ENCODE measurements at places on chromosomes 12 and 14.
A peak's percentile ranks its signal among the peaks of the same experiment; 100 is the strongest.

DNA sequence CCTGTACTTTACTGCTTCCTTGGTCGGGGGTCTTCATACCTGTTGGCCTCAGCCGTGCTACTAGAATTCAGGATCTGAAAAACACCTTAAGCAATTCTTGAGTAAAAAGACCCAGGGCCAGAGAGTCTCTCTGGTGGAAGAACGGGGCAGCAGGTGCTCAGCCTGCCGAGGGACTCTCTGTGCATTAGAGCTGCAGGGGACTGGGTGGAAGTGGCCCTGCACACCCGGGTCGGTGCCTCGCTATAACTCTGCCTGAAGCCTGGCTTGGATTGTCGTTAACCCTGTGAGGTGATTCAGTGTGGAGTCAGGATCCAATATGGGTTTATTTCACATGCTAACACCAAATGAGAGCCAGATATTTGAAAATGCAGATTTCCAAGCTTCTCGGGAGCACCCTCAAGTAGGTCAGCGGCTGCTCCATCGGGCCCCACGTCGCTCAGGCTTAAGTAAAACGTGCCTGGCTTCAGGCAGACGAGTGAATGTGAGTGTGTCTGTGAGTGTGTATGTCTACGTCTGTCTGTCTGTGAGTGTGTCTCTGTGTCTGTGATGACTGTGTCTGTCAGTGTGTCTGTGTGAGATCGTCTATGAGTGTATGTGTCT is 35.1 kb upstream of the C14orf180 start:
- no peak for DNase-seq

GRCh38 chr14:77043984-77044485 is 15.5 kb upstream of the IRF2BPL start:
- DNase-seq = no peak

GRCh38 chr12:65823513-65824375 is 539 bp upstream of the HMGA2 start:
- peak; percentile 17 for DNase-seq

- DNase-seq = no peak
Observed at GRCh38 chr14:68785534-68786490, 7.1 kb downstream of the ZFP36L1 start.

- no peak for DNase-seq
Observed at GRCh38 chr12:59517522-59517921, 78.3 kb upstream of the SLC16A7 start.

DNA sequence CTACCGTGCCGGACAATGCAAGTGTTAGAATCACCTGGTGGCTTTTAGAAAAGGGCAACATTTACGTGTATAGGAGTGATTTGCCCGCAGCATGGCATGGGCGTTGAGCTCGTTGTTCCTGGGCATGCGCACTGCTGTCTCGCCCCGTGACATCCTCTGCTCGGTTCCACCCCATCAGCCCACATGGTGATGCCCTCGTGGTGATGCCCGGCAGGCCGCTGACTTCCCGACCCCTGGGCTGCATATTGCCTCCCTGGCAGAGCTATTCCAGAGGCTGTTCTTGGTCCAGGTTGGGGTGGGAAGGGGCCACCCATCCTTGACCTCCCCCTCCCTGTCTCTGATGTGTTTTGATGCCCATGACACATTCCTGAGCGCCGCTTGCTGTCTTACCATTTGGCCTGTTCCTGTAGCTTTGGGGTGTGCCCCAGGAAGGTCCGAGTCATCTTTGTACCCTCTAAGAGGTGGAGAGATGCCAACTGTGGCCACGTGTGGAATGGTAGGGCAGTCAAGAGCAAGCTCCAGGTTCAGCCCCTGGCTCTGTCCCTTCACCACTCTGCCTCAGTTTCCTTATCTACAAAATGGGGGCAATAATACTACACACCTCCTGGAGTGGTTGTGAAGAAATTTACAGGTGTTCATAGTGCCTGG is 4.8 kb downstream of the HIP1R start:
- DNase-seq = no peak

DNA sequence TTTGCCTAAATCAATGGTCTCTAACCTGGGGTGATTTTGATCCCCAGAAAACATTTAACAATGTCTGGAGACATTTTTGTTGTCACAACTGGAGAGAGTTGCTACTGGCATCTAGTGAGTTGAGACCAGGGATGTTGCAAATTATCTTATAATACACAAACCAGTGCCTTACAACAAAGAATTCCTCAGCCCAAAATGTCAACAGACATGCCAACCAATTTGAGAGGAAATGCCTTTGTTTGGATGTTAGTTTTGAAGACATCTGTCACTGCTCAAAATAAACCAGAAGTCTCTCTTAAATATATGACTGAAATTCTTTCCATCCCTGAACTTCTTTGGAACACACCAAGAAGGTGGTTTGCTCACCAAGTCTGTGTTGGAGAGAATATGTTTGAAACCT is 336.9 kb upstream of the ATP2B1 start:
- no peak for DNase-seq

GRCh38 chr12:21881965-21882364 is 59.3 kb downstream of the ABCC9 start:
- DNase-seq = no peak

DNA sequence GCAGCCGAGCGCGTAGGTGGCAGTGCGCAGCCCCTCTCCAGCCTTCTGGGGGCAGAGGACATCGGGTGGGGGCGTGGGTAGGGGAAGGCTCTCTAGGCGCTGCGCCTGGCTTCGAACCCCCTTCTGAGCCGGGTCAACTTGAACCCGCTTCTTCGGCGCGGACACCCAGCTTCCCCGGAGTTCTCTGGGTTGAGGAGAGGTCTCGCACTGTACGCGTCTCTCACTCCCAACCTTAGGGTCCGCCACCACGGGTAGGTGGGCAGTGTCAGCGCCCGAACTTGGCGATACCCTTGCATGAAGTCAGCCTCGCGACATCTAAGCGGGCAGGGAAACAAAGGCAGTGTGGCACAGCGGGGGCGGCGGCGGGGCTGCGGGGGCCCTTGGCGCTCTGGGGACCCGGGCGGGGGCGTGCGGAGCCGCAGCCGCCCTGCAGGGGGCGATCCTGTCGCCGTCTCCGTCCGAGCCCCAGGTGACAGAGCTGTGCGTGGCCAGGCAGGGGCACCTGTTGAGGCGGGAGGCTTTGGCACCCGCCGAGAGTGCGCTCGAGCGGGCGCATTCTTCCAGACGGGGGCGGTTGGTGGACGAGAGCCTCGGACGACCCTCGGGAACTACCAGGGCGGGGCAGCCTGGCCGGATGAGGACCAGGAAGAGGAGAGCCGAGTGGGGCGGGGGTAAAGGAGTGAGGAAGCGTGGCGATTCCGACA is 1.1 kb downstream of the GALNT16 start:
- DNase-seq = no peak

DNA sequence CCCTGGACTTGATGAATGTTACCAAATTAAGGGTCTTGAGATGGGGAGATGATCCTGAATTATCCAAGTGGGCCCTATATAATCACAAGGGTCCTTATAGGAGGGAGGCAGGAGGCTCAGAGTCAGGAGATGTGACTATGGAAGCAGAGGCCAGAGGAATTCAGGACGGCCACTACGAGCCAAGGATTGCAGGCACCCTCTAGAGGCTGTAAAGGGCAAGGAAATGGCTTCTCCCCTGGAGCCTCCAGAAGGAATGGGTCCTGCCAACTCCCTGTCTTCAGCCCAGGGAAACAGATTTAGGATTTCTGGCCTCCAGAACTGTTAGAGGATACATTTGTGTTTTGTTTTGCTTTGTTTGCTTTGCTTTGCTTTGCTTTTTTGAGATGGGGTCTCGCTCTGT is 8.8 kb downstream of the BDKRB1 start:
- no peak for DNase-seq

GRCh38 chr12:65022421-65022820 is 98.7 kb downstream of the WIF1 start:
- no peak for DNase-seq

DNA sequence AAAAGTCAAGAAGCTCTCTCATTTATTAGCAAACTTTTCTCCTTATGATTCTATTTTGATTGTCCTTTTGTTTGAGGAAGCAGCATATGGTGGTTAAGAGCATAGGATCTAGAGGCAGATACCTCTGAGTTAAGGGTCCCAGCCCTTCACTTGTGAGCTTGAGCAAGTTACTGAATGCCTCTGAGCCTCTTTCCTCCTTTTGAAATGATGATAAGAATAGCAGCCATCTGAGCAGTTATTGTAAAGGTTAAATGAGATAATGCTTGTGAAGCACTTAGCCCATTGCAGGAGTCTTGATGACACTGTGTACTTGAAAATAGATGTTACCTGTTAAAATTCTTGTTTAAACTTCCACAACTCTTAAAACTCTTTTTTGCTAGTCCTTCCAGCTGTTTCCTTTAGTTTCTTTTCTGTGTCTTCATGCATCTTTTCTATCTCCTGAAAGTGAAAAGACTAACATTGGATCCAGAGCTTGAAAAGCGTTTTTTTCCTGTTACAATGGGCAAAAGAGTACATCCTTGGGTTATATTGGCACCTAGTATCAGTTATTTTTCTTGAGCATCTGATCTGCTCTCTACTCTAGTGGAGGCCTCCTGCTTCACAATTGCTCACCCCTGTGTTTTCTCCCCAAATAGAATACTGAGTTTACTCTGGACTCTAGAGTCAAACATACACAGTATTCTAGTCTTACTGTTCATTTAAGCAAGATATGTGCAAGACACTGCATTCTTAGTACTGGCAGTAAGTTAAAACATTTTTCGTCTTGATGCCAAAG is 3.1 kb downstream of the HIF1A start:
- no peak for DNase-seq

- no peak for DNase-seq
Observed at GRCh38 chr14:56555921-56556570, 23.6 kb upstream of the TMEM260 start.

GRCh38 chr12:121915841-121916321 is 2.5 kb upstream of the CFAP251 start:
- DNase-seq = no peak

GRCh38 chr14:105929327-105930081 is 403.1 kb downstream of the TMEM121 start:
- no peak for DNase-seq

DNA sequence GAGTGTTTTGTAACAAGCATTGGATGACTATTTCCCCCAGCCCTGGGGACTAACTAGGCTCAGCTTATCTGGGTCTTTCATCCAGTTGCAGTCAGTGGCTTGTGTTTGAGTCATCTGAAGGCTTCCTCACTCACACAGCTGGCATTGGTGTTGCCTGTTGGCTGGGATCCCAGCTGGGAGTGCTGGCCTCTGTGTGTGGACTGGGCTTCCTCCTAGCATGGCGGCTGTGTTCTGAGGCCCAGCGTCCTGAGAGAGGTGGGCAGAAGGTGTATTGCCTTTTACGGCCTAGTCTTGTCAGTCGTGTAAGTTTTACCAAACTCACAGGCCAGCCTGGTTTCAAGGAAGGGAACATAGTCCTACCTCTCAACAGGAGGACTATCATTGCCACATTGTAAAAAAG is 28.3 kb upstream of the PPP2R5C start:
- peak; percentile 4 for DNase-seq

- DNase-seq = no peak
Observed at GRCh38 chr12:113678223-113679119, 206.8 kb upstream of the LHX5 start.

- DNase-seq = no peak
Observed at GRCh38 chr14:88842414-88842813, 18.0 kb downstream of the TTC8 start.

DNA sequence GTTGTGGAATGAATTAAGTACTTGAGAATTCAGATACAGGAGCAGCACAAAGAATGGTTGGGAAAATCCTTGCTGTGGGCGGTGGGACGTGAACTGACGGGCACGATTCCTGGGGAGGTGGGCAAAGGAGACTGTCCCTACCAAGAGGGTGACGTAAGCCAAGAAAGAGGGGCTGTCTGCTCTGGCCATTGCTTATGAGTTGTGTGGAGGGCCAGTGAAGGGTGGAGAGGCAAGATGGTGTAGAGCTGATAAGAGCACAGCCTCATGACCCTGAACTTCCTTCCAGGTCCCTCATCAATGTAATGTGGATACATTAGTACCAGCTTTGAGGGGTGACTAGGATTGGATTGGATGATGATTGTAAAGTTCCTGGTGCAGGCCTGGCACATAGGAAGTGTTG is 50.2 kb downstream of the WDR20 start:
- DNase-seq = no peak

DNA sequence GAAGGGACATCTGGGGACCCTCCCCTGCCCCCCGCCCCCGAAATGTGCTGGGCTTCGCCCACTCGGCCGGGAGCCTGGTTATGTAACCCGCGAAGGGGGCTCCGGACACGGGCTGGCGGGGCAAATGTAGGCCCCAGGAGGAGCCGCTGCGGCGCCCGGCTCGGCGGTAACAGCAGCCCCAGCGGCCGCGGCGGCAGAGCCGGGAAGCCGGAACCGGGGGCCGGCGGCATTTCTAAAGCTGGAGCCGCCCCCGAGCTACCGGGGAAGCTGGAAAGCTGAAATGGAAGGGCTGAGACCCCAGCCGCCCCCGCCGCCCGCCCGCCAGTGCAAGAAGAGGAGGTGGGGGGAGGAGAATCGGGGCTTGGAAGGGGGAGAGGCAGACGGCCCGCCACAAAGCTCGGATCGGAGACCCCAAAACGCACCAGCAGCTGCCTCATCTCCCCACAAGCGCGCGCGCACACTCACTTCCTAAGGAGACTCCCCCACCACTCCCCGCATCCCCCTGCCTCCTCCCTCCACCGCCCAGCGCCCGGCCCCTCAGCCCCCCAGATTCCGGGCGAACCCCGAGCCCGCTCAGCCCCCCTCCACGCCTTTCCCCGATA is 1.5 kb downstream of the KDM2B start:
- no peak for DNase-seq

DNA sequence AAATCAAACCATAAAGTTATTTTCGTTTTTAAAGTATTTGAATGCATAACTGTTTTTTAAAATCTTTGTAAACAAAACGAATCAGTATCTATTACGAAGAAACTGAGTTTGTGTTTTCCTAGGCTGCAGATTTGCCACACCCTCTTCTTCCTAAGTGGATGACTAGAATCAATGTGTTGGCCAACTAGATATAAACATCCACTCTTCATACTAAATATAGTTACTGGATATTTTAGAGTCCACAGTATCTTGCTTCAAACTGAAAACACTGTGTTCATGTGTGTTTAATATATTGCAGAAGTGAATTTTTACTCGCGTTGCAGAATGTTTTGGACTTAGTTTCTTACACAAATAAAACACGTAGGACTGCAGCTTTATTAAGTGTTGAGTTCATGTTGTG is 63.2 kb downstream of the KLHL28 start:
- DNase-seq = no peak

GRCh38 chr14:77036484-77037214 is 8.1 kb upstream of the IRF2BPL start:
- DNase-seq = no peak

DNA sequence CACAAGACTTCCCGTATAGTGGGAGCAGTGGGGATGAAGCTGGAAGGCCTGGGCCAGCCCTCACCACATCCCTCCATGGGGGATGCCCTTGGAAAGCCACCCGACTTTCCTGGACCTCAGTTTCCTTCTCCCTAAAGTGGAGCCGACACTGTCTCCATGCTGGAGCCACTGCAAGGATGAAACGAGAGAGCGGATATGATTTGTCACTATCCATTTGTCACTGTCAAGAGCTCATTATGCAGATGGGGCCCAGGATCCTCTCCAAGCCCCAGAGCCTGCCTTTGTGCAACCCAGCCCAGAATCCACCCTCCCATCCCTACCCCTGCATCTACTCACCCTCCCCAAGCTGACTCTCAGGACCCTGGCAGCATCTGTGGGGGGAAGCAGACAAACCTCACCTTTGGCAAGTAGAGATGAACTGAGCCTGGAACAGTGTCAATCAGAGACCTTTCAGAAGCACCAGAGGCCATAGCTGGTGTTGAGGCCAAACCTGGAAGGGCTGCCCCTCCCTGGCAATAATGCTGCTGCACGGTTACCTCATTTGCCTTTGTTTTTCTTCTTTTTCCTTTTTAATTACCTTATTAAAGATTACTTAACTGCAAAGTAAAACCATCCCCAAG is 287.7 kb upstream of the RTL1 start:
- no peak for DNase-seq

Data from GM04504 (cell line).